ENCODE measurements at places on chromosomes 7 and 10.

GRCh38 chr7:7018290-7018689 is 164.1 kb upstream of the C1GALT1 start:
- peaks cover 4% of the 10 kb centered on the region for H3K27me3 ChIP-seq
- H3K4me3 ChIP-seq = no peak overlapping the region

GRCh38 chr10:70114902-70115301 is 17.7 kb downstream of the AIFM2 start:
- H3K36me3 ChIP-seq = peaks cover 4% of the 10 kb centered on the region
- no peak overlapping the region for H3K4me3 ChIP-seq
- peaks cover 7% of the 10 kb centered on the region for H3K4me1 ChIP-seq
- DNase-seq = no peak
- no peaks in the 10 kb centered on the region for H3K27me3 ChIP-seq
- no peak overlapping the region for H3K27ac ChIP-seq

- H3K4me1 ChIP-seq = peaks cover 18% of the 10 kb centered on the region
- H3K27me3 ChIP-seq = peaks cover 8% of the 10 kb centered on the region
- no peak overlapping the region for H3K4me3 ChIP-seq
- no peak for DNase-seq
- H3K27ac ChIP-seq = no peak overlapping the region
- no peaks in the 10 kb centered on the region for H3K36me3 ChIP-seq
Observed at GRCh38 chr7:123754271-123754871, 5.6 kb upstream of the WASL start.

- H3K27me3 ChIP-seq = peaks cover 2% of the 10 kb centered on the region
- no peaks in the 10 kb centered on the region for H3K36me3 ChIP-seq
- H3K27ac ChIP-seq = no peak overlapping the region
- DNase-seq = no peak
- no peak overlapping the region for H3K4me3 ChIP-seq
- no peaks in the 10 kb centered on the region for H3K4me1 ChIP-seq
Observed at GRCh38 chr7:82778021-82778420, 334.4 kb upstream of the CACNA2D1 start.

DNA sequence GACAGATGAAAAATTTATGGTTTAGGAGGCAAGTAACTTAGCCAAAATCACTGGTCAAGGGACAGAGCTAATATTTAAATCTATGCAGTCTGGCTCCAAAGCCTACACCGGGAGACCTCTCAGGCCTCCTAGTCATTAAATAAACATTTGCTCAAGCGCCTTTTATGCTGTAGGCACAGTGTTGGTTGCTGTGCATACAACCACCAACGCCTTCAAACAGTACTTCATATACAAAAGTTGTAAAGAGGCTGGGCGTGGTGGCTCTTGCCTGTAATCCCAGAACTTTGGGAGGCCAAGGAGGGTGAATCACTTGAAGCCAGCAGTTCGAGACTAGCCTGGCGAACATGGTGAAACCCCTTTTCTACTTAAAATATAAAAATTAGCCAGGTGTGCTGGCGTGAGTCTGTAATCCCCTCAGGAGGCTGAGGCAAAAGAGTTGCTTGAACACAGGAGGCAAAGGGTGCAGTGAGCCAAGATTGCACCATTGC is 159.8 kb downstream of the MAGI2 start:
- H3K4me3 ChIP-seq = no peak overlapping the region
- no peaks in the 10 kb centered on the region for H3K27me3 ChIP-seq
- H3K36me3 ChIP-seq = no peaks in the 10 kb centered on the region
- DNase-seq = no peak
- H3K27ac ChIP-seq = no peak overlapping the region

- no peak for DNase-seq
- peak overlapping the region; percentile 7 for H3K27ac ChIP-seq
- H3K36me3 ChIP-seq = no peaks in the 10 kb centered on the region
Observed at GRCh38 chr10:132158122-132158741, 28.5 kb upstream of the DPYSL4 start.

- no peak for DNase-seq
- H3K27ac ChIP-seq = no peak overlapping the region
- H3K27me3 ChIP-seq = no peaks in the 10 kb centered on the region
- H3K36me3 ChIP-seq = no peaks in the 10 kb centered on the region
- no peak overlapping the region for H3K4me3 ChIP-seq
Observed at GRCh38 chr7:127600885-127601284, 7.3 kb downstream of the FSCN3 start.

DNA sequence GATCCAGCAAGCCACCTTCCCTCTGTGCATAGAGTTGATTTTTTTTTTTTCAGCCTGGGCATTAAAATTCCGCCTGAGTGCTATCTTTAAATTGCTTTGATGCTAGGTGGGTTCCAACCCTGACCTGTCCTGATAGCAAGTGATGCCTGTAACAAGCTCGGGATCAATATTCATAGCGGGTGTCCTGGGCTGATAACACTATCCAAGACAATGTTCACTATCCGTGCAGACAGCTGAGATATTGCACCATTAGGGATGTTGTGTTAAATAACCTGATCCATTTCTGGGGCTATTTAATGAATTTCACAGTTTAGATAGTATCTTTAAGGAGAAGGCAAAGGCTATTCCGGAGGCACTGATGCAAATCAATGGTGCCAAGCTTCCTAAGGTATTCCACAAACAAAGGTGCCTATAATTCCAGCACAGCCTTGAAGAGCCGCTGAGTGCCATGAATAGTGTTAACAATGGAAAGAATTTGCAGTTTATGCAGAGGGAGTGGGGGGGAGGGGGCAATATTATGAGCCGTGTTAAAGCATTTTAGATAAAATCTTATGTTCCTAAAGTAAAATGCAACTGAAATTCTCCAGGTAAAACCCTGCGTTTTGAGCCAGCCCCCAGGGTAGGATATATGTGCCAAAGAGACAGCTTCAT is 4.2 kb upstream of the NKX1-2 start:
- peaks cover 75% of the 10 kb centered on the region for H3K27me3 ChIP-seq
- H3K4me3 ChIP-seq = no peak overlapping the region
- H3K27ac ChIP-seq = no peak overlapping the region
- no peak for DNase-seq
- peaks cover 7% of the 10 kb centered on the region for H3K4me1 ChIP-seq

- no peaks in the 10 kb centered on the region for H3K4me1 ChIP-seq
- no peak for DNase-seq
- no peaks in the 10 kb centered on the region for H3K36me3 ChIP-seq
- H3K27me3 ChIP-seq = no peaks in the 10 kb centered on the region
- no peak overlapping the region for H3K27ac ChIP-seq
Observed at GRCh38 chr7:13945670-13946069, 43.8 kb downstream of the ETV1 start.

DNA sequence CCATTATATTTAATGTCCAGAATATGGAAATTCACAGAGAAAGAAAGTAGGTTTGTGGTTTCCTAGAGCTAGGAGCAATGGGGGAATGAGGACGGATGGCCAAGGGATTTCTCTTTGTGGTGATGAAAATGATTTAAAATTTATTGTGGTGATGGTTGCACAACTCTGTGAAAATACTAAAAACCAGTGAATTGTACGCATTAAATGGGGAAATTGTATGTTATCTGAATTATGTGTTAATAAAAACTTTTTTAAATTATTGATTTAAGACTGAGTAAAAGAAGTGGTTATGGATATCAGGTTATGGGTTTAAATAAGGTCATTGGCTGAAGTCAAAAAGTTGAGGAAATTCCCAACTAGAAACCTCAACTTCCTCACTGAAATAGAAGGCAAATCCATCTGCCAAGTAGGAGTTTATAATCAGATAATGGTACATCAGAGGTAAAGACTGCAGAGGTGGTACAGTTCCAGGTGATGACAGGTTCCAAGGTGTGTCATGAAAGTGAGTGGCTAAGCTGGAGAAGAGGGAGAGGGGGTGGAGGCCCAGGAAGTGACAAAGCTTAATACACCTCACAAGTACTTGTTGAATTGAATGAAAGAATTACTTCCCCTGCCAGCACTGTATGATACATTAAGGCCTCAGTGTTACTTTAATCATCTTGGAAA is 68.9 kb upstream of the CCDC71L start:
- H3K27me3 ChIP-seq = no peaks in the 10 kb centered on the region
- peaks cover 20% of the 10 kb centered on the region for H3K4me1 ChIP-seq
- no peak for DNase-seq
- H3K36me3 ChIP-seq = no peaks in the 10 kb centered on the region

GRCh38 chr7:69757528-69757927 is 159.3 kb downstream of the AUTS2 start:
- H3K4me1 ChIP-seq = no peaks in the 10 kb centered on the region
- DNase-seq = no peak
- H3K36me3 ChIP-seq = no peaks in the 10 kb centered on the region
- no peak overlapping the region for H3K4me3 ChIP-seq
- H3K27me3 ChIP-seq = no peaks in the 10 kb centered on the region

- no peaks in the 10 kb centered on the region for H3K4me1 ChIP-seq
- H3K27ac ChIP-seq = no peak overlapping the region
- H3K36me3 ChIP-seq = no peaks in the 10 kb centered on the region
- DNase-seq = no peak
- no peak overlapping the region for H3K4me3 ChIP-seq
- H3K27me3 ChIP-seq = no peaks in the 10 kb centered on the region
Observed at GRCh38 chr7:134101716-134102115, 25.4 kb upstream of the LRGUK start.

- no peaks in the 10 kb centered on the region for H3K4me1 ChIP-seq
- no peak overlapping the region for H3K4me3 ChIP-seq
- H3K27ac ChIP-seq = no peak overlapping the region
- DNase-seq = no peak
- no peaks in the 10 kb centered on the region for H3K36me3 ChIP-seq
Observed at GRCh38 chr7:85730012-85730411, 543.2 kb upstream of the SEMA3D start.

- peaks cover 11% of the 10 kb centered on the region for H3K4me1 ChIP-seq
- H3K27me3 ChIP-seq = no peaks in the 10 kb centered on the region
- no peak overlapping the region for H3K4me3 ChIP-seq
- peaks cover 16% of the 10 kb centered on the region for H3K36me3 ChIP-seq
Observed at GRCh38 chr10:114301177-114301576, 62.1 kb downstream of the VWA2 start.

DNA sequence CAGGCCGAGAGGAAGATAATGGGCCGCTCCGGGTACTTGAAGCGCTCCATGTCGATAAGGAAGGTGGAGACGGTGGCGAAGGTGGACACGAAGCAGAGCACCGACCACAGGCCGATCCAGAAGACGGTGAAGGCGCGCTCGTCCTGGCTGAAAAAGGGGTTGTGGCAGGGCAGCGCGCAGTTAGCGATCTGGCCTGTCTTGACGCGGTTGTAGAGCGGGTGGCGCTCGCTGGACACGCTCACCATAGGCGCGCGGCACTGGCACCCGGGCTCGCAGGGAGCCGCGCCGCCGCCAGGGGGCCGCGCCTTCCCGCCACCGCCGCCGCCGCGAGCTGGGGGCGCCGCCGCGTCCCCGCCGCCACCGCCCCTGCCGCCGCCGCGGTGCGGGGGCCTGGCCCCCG is 1.6 kb downstream of the FZD8 start:
- H3K27me3 ChIP-seq = peaks cover 70% of the 10 kb centered on the region
- peak overlapping the region; percentile 76 for H3K4me3 ChIP-seq
- H3K36me3 ChIP-seq = no peaks in the 10 kb centered on the region
- DNase-seq = peak; percentile 65

GRCh38 chr10:10156917-10157600 is 860.6 kb upstream of the CELF2 start:
- no peaks in the 10 kb centered on the region for H3K36me3 ChIP-seq
- H3K4me3 ChIP-seq = no peak overlapping the region
- DNase-seq = no peak

DNA sequence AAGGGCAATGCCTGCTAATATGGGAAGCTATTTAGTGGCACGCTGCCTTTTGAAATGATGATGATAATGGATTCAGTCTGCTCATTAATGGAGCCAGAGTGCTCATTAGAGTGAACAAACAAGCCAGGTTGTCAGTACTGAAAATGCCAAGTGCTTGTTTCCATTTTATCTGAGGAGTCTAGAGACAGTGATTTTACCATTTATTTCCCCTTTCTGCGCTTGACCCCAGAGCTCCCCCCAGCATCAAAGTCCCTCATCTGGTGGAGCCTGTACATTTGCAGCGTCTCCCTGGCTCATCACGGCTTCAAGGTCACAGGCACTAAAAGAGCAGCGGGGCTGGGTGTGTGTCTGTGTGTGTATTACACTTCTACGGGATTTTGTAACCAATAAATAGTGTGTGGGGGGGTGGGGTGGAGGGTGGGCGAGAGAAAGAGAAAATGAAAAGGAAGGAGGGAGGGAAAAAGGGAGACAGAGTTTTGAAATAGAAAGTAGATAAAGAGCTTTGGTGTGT is 553.8 kb downstream of the TFEC start:
- no peaks in the 10 kb centered on the region for H3K36me3 ChIP-seq
- peak overlapping the region; percentile 57 for H3K4me3 ChIP-seq
- no peak for DNase-seq
- H3K4me1 ChIP-seq = peaks cover 2% of the 10 kb centered on the region
- H3K27ac ChIP-seq = no peak overlapping the region
- peaks cover 48% of the 10 kb centered on the region for H3K27me3 ChIP-seq

DNA sequence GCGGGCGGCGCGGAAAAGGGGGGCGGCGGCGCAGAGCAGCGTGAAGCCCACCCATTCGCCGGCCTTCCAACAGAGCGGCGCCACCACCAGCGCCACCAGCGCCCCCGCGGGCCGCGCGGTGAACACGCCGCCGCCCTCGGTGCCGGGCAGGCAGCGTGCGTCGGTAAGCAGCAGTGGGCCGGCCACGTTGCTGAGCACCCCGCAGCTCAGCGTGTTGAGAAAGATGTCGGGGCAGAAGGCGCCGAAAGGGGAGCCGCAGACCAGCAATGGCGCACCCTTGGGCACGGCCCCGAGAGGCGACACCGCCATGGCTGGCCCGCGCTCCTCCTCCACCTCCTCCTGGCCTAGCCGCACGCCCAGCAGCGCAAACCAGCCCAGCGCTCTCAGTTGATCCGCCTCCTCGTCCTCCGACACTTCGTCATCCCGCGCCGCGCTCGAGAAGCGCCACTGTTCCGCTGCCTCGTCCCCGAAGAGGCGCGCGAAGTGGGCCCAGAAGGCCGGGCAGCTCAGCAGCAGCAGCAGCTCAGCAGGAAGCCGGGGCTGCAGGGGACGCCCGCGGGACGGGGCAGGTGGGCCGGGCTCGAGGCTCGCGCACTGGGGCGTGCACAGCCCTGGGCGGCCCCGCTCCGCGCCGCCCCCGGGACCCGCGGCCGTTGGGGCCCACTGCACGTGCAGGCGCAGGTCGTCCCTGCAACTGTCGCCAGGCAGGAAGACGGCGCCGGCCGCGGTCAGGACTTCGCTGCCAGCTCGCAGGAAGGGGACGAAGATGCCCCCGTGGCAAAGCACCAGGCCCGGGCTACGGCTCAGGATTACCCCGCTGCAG is 623 bp downstream of the TYSND1 start:
- peak overlapping the region; percentile 89 for H3K4me3 ChIP-seq
- H3K27me3 ChIP-seq = no peaks in the 10 kb centered on the region
- peaks cover 7% of the 10 kb centered on the region for H3K36me3 ChIP-seq
- peak; percentile 84 for DNase-seq
- H3K4me1 ChIP-seq = peaks cover 21% of the 10 kb centered on the region

GRCh38 chr10:26448292-26448691 is 10.2 kb downstream of the APBB1IP start:
- peaks cover 59% of the 10 kb centered on the region for H3K36me3 ChIP-seq
- no peaks in the 10 kb centered on the region for H3K27me3 ChIP-seq
- H3K4me1 ChIP-seq = peaks cover 62% of the 10 kb centered on the region
- peak overlapping the region; percentile 91 for H3K27ac ChIP-seq
- DNase-seq = no peak
